KBM-7 (cell line): ENCODE measurements at places on chromosomes 3 and 15.
A peak's percentile ranks its signal among the peaks of the same experiment; 100 is the strongest.

DNA sequence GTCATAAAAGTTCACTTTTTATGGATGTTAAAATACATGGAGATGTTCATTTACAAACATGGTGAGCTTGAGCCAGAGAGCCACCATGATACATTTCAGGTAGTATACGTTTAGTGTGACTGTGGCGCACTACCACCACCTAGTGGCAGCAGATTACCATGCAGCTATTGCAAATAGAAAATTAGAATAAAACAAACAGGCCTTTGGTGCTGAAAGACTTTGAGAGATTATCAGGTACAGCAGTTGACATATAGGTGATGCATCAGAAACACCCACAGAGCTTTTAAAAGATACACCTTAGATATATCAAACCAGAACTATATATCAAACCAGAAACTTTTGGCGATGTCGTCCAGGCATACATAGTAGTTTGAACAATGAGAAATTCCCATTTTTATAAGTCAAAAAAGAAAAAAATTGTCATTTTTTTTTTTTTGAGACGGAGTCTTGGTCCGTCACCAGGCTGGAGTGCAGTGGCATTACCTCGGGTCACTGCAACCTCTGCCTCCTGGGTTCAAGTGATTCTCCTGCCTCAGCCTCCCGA is 42.0 kb upstream of the ICE2 start:
- DNase-seq, result peak; percentile 74

GRCh38 chr15:35137190-35137574 is 52.1 kb upstream of the NANOGP8 start:
- DNase-seq, result no peak

DNA sequence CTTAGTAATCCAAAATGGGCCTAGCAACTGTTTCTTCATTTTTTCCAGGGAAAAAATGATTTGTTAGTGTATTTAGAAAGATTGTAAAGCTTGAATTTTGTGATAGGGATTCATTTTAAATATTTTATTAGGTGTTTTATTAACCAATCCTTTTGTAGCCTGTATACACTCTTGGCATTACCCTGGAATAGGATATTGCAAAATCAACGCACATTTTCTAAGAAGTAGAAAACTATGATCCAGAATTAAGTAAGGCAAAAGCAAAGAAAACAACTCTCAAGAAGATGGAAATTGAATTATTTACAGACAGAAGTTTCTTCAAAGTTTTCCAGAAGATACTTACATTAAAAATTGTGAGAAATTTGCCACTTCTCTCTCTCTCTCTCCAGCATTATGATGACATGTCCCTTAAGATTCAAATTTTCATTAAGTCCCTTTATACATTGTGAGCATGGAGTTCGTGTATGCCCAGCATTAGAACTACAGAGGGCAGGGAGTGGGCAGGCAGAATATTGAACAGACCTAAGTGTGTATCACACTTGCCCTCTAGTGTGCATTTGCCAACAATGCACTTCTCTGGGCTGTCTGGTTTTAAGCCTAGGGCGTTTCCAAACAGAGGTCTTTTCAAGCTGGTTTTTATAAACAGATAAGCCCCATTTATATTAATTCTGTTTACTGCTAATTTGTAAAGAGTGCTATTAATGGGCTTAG is 28.5 kb upstream of the CMSS1 start:
- peak; percentile 32 for DNase-seq

GRCh38 chr15:57596301-57596855 is 4.7 kb downstream of the MYZAP start:
- no peak for DNase-seq

- no peak for DNase-seq
Observed at GRCh38 chr3:148551767-148552260, 145.9 kb upstream of the AGTR1 start.

DNA sequence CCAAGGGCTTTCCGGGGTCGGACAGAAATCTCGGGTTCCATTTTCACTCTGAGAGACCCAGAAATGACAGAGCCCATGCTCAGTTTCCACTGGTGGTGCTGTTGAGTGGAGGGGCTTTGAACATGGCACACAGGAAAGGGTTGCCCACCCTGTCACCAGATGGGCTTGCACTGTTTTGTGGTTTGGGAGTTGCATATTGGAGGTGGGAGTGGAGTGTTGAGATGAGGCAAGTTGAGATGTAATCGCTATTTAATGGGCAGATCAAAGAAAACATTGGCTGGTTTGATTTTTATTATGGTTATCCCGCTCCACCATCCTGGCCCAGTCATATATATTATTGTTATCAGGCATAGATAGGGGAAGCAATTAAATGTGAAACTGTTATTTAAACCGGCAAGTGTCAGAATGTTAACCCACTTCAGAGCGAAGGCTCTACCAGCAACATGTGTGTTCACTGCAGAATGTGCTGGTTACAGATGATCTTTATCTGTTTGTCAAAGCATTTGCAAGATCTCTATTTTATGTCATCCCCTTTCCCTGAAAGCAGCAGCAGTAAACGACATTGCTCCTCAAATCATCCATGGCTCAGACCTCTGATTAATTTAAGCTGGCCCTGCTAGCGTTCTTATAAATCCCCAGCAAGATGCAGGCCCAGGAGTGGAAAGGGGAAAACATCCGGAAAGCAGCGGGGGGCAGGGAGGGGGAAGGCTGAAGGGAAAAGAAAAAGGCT is 58.3 kb upstream of the TSEN2 start:
- no peak for DNase-seq

DNA sequence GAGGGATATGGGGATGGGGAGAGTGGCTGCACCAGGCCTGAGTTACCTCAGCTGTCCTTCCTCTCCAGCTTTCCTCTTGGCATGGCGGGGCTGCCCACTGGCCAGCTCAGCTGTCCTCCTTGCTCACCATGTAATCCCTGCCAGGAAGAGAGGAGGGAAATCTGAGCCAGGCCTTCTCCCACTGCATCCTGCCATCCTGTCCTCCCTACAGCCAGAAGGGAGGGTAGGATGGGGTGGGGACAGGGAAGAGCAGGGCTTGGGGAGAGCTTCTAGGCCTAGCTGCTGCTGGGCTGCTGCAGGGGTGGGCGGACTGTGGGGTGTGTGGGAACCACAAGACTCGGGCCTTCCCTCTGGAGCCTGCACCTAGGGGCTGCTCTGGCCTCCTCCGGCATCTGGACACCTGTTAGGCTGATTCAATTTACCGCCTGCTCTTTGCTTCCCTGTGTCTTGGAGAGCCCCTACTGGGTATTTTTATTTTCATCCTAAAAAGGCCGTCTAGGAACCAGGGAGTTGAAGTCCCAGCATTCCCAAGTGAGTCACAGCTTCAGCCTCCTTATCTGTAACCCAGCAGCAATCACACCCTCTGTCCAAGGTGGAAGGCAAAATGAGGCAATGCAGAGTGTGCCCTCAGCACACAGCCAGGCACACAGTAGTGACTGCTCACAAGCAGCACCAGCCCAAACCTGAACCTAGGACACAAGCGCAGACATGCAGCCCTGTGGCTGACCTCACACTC is 13.1 kb upstream of the KY start:
- DNase-seq, result no peak

- DNase-seq, result no peak
Observed at GRCh38 chr3:126851934-126852333, 131.0 kb upstream of the PLXNA1 start.

- no peak for DNase-seq
Observed at GRCh38 chr3:166029507-166029906, 192.3 kb upstream of the BCHE start.

DNA sequence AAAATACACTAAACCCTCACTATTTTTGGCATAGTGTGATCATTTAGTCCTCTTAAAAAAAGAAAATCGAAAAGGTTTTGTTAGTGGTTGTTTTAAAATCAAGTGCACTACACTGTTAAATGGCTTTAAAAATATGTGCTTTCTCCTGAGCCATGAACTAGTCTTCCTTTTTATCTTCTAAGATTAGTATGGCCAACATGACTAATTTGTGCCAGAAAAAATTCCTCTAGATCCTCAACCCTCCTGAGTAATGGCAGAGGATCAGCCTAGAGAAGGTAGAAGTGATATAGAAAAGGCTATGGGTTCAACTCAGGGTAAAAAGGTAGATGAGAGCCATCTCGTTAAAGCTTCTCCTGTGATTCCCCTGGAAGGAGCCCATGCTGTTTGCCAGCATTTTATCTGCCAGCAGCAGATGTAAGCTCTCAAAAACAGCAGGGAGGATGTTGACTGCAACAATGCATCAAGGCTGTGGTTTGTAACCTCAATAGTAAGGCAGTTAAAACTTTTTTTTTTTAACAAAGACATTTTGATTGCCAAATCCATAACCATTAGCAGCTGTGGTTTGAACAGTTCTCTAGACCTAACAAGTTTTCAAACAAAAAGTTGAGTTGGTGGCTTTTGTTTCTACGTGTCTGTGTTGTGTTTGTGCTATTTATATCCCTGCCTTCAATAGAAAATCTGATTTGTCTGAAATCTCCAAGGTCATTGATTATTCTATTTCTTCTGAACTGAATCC is 30.2 kb upstream of the ZNF609 start:
- peak; percentile 97 for DNase-seq

DNA sequence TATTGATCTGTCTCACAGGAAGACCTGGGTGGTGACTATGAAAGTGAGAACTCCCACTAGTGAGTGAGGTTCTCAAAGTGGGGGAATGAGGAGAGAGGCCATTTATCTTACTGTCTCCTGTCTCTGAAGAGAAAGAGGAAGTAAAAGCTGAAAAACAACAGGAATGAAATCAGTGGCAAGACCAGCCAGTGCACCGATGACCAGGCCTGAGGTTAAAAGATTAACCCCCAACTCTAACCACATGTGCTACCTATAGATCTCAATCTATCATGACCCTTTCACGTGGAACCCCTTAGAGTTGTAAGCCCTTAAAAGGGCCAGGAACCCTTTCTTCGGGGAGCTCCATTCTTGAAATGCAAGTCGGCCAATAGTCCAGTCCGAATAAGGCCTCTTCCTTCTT is 239.3 kb upstream of the CNTN6 start:
- DNase-seq, result no peak

- DNase-seq, result no peak
Observed at GRCh38 chr3:180252683-180253082, 215.9 kb upstream of the PEX5L start.

DNA sequence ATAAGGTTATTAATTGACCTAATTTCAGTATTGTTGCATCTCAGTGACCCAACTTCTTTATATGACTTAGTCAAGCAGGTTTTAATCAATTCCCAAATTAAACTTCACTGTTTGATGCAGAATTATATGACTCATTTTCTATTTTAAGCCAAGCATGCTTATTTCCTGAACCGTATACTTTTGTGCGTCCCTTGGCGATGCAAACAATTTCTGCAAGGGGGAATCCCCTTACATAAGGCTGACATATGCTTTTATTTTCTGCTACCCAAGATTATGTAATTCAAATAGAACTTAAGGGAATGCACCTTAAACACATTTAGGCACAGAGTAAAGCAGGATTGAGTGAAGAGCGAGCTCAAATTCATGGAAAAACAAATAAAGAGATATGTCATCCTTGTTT is 303.9 kb downstream of the PDCD6IP start:
- DNase-seq, result no peak

GRCh38 chr3:171028025-171028778 is 1.7 kb upstream of the SLC2A2 start:
- DNase-seq, result peak; percentile 16

DNA sequence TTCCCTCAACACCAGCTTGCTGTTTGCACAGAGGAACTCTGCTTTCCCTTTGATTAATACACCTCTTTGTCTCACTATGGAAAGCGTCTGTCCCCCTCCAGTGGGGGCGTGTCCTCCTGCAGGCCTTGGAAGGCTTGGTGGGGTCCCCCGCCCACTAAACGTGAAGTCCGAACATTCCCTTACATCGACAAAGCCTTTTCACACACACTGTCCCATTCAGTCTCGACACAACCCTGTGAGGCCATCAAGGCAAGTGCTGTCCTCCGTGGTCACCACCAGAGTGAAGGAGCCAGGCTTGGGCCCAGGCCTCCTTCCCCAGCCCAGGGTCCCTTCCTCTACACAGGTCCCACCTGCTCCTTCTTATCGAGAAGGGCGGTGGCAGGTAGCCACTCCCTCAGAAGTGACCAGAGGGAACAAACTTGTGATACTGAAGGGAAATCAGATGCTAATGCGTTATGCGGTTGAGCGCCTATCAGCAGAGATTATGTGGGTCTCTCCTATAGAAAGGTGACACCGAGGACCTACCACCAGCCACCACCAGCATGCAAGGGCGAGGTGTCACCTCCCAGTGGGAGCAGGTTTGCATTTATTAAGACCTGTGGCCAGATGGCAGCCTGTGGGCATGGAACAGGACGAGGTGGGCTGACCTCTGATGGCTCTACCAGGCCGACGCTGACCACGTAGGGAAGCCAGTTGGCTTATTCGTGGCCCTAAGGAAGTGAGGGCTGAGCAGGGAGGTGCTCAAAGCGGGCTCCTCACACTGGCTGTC is 6.6 kb downstream of the NRROS start:
- no peak for DNase-seq

DNA sequence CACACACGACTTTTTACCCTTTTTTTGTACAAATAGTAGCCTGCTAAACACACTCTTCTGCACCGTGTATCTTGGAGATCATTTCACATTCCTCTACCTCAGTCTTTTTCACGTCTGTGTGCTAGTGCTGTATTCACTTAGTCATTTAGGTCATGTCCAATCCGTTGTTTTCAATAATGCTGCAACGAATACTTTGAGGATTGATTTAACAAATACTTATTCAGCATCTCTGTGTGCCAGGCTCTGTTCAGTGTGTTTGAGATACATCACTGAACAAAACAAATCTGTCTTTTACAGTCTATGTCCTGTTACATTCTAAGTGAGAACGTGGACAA is 882 bp downstream of the JMJD7 start:
- DNase-seq, result no peak

DNA sequence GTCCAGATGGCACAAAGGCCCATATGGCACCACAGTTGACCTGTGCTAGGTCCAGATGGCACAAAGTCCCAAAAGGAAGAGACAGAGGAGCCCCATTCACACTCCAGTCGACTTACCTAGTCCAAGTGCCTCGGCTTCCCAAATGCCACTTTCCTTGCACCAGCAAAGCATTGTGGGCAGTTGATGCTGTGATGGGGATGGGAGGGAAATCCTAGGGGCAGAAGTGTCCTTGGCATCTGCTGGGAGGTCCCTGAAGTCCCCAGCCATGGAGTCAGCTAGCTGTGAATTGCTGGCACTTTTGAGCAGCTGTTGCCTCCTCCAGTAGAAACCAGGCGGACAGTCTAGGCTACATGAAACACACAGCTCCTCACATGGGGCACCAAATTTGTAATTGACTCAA is 60.3 kb upstream of the SIAH2 start:
- DNase-seq, result no peak

- DNase-seq, result no peak
Observed at GRCh38 chr3:29268651-29269050, 12.2 kb upstream of the RBMS3 start.

- DNase-seq, result no peak
Observed at GRCh38 chr3:178318941-178319816, 217.1 kb upstream of the KCNMB2 start.

DNA sequence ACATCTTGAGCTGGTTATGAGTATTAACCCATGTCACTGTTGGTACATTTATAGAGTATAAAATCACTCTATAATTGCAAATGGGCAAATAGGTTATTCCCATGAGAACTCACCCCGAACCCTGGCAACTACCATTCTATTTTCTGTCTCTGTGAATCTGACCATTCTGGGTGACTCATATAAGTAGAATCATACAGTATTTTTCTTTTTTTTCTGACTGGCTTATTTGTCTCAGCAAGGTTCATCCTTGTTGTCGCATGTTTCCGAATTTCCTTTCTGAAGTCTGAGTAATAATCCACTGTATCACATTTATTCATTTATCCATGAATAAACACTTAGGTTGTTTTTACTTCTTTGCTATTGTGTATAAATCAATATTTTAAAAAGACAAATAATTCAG is 59.9 kb upstream of the CHRM5 start:
- DNase-seq, result no peak

GRCh38 chr3:40847551-40847992 is 322.8 kb downstream of the ZNF621 start:
- no peak for DNase-seq

- DNase-seq, result no peak
Observed at GRCh38 chr3:146425341-146425740, 44.0 kb downstream of the PLSCR2 start.
